Occipital lobe (tissue), 3 donors: ENCODE measurements at places on chromosomes 3 and 15. TPM values are rescaled to one million over a fixed set of nuclear protein-coding genes. Genes with fewer than 3 reads are reported as not detected.

ZKSCAN7 gene
- total RNA-seq: 29.8 TPM

MAP3K13 gene
- 46.8 TPM for total RNA-seq

ARRDC4 gene
- 55.1 TPM for total RNA-seq

TUBGCP5 gene
- 23.6 TPM for total RNA-seq

IDH3A gene
- total RNA-seq: 41.6 TPM

LRRK1 gene
- 1.4 TPM for total RNA-seq

OCA2 gene
- total RNA-seq: 25.7 TPM

IGDCC3 gene
- total RNA-seq: 7.6 TPM
